ENCODE measurements at places on chromosomes 16 and 17.

DNA sequence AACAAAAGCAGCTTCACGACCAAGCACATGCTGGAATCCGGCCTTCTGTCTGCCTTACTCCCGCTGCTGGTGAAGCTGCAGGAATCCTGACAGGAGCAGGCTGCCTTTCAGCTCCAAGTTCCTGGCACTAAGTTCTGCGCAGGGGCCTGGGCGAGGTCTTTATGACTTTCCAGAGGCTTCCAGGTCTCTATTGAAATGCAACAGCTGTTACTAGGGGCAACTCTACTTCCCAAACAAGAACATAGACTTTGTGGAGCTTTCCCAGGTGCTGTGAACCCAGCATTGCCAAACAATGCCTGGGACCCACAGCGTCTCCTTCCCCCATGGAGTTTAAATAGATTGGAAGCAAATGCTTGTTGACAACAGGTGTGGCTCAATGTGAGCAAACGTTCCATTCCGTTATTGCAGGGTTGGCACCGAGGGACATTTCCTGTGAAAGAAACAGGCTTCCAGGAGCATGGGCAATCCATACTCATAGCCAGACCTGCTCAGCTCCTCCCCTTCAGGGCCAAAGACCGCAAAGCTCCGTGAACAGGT, 156.0 kb downstream of the CDH13 start:
- DNase-seq: no peak

DNA sequence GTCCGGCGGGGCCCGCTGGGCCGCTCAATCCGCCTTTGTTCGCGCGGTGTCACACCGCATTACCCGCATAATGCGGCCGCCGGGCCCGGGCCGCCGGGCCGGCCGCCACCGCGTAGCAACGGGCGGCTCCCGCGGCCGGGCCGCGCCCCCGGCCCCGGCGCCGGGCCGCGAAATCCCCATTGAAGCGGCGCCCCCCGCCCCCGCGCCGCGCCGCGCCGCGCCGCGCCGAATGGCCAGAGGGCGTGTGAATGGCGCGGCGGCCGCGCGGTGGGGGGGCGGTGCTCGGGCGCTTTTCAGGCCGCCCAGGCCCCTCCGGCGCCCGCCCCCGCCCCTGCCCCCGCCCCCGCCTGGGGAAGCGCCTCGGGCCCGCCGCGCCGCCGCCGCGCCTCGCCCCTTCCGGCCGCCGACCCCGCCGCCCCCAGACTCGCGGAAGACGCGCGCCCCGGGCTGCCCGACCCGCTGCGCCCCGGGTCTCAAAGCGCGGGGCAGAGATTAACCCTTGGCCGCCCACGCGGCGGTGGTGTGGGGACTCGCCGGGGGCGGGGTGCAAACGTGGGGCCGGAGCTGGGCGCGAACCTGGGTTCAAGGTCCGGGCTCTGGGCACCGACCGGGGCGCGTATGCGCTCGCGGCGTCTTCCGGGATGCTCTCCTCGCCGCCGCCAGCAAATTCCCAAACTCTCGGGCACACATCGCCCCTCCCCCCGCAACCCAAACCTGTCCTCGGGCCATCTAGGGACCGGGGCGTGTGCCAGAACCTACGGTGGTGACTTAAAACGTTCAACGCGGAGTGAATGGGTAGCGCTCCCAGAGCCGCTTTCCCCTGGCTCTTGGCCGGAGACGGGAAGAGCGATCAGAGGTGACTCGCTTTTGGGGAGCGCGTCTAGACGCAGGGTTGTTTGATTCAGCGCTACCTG, 46.7 kb downstream of the WNT3 start:
- DNase-seq: no peak

DNA sequence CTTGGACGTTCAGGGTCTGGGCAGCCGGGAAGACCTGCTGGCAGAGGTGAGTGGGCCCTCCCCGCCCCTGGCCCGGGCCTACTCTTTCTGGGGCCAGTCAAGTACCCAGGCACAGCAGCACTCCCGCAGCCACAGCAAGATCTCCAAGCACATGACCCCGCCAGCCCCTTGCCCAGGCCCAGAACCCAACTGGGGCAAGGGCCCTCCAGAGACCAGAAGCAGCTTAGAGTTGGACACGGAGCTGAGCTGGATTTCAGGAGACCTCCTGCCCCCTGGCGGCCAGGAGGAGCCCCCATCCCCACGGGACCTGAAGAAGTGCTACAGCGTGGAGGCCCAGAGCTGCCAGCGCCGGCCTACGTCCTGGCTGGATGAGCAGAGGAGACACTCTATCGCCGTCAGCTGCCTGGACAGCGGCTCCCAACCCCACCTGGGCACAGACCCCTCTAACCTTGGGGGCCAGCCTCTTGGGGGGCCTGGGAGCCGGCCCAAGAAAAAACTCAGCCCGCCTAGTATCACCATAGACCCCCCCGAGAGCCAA, 8.6 kb upstream of the ABCC3 start:
- peak; percentile 76 for DNase-seq

- no peak for DNase-seq
These were observed 66.7 kb downstream of the CCDC182 start for GRCh38 chr17:57678393-57678792.

- DNase-seq: no peak
These were observed 255.5 kb downstream of the CDH13 start for GRCh38 chr16:82882226-82882625.

GRCh38 chr17:74392848-74393247, 25.5 kb downstream of the GPR142 start:
- no peak for DNase-seq

GRCh38 chr17:82692268-82692667, 6.2 kb downstream of the RAB40B start:
- no peak for DNase-seq

- no peak for DNase-seq
These were observed 611 bp downstream of the RRAD start for GRCh38 chr16:66924527-66925321.

All from fibroblast of mammary gland (primary cell).